Inflammatory macrophage treated with lipopolysaccharide for 4 hours (primary cell): ENCODE measurements at places on chromosomes 7 and 10.
A peak's percentile ranks its signal among the peaks of the same experiment; 100 is the strongest.

- no peak for DNase-seq
These were observed 4.5 kb downstream of the BBIP1 start for GRCh38 chr10:110914431-110914830.

- DNase-seq, result no peak
These were observed 43.1 kb upstream of the EMX2 start for GRCh38 chr10:117499248-117500105.

- DNase-seq, result peak; percentile 78
These were observed 21.3 kb downstream of the TMEM176B start for GRCh38 chr7:150778738-150779301.

- peak; percentile 6 for DNase-seq
These were observed 57.7 kb downstream of the NCAPG2 start for GRCh38 chr7:158646766-158647474.
